Right ventricle myocardium superior (tissue), 1 donor: ENCODE measurements at places on chromosomes 6 and 20. TPM values are rescaled to one million over a fixed set of nuclear protein-coding genes. Genes with fewer than 3 reads are reported as not detected.

ADGB gene
- not detected for total RNA-seq

CLPSL2 gene
- not detected for total RNA-seq

MOG gene
- total RNA-seq = 10.3 TPM

MYL9 gene
- 1,602 TPM for total RNA-seq

CPXM1 gene
- total RNA-seq = 1.0 TPM

PIGT gene
- 113 TPM for total RNA-seq

BMP6 gene
- 2.6 TPM for total RNA-seq

CTAGE9 gene
- not detected for total RNA-seq

DNA sequence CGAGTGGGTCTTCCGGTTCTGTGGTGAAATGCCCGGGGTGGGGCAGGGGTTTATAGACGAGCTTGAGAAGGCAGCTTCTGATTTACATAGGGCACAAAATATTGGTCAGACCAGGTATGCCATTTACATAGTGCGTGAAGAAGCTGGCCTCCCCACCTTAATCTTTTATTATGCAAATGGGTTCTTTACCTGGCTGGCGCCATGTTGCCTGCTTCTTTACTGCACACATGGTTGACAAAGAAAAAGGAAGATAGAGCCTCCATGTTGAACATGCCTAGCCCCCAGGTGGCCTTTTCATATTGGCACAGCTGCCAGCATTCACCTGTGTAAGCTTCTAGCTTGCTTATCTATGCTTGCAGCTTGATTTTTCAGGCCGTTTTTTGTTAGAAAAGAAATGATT is 276.2 kb downstream of the PHACTR1 start:
- DNase-seq = no peak

DNA sequence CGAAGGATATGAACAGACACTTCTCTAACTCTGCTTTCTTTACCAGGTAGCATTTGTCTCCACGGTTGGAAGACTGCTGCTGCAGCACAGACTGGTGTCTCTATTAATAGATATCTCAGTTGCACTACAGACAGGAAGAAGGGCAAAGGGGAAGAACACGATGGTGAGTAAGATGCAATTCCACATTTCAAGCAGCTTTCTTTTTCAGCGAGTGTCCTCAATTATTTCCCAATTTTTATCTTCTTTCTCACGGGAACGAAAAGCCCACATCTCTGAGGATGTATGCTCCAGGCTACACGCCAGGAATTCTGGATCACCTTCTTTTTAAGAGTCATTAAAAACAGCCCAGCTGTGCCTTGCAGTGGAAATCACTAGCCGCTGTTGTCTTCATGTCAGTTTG is 311.6 kb upstream of the ECI2 start:
- DNase-seq = no peak

DNA sequence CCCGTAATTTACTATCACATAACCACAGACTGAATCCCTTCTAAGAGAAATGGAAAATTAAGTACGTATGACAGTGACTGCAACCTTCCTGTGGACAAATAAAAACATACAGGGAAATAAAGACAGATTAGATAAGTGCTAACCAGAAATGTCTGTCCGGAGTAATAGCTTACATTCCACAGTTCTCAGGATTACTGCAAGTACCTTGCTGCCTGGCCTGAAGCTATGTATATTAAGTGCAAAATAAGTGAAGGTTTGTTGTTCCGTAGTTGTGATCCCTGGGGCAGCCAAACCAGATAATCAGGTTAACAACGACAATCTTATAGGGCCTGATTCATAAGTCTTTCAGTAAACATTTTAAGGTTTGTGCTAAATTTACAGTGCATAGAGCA is 2.8 kb downstream of the NEDD9 start:
- no peak for DNase-seq

DNA sequence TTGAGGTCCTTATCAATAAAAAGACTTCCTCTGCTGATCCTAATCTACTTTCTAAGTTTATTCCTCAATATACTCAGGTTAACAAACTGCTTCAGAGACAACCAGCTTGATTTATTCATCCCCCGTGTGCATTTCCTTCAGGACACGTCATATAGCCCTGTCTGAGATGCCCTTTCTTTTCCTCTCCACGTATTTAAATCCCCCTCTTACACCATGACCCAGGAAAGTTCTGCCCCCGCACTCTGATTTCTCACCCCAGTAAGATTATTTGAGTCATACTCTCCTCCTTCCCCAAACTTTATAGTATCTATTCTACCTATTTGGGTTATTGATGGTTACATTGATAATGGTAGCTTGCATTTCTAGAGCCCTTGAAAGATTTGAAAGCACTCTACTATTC is 9.8 kb upstream of the CGA start:
- DNase-seq = no peak

DNA sequence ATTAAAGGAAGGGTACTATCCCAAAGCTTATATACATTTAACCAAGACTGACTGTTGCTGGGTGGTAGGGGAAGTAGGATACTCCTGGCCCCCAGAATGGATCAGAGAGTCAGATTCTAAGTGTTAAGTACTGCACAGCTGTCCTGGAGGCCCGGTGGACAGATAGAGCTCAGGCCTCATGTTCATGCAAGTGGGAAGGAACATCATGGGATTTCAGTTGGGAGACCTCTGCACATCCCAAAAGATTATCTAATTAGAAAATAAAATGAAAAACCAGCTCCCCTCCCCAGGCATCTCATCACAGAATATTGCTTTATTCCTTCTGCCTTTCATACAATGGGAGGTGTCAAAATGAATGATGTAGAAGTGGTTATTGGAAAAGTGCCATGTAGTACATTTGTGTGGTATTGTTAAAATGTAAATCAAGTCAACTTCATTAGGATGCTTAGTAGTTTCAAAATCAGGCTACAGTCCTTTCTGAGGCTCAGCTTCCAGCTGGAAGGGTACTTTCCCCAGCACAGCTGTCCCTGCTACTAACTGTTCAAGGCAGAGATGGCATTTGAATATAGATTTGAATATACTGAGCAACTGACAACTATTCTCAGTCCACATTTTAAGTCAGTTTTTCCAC is 82.9 kb downstream of the SLC35B3 start:
- DNase-seq = no peak

- DNase-seq = no peak
These were observed at the start of gene LTB for GRCh38 chr6:31582230-31582643. Gene LTB, minus strand, starts transcription at chr6:31582424. Its CDS starts 7 bp downstream, at chr6:31582417.

- DNase-seq = no peak
These were observed 54.7 kb upstream of the TRIM39 start for GRCh38 chr6:30272032-30272431.

DNA sequence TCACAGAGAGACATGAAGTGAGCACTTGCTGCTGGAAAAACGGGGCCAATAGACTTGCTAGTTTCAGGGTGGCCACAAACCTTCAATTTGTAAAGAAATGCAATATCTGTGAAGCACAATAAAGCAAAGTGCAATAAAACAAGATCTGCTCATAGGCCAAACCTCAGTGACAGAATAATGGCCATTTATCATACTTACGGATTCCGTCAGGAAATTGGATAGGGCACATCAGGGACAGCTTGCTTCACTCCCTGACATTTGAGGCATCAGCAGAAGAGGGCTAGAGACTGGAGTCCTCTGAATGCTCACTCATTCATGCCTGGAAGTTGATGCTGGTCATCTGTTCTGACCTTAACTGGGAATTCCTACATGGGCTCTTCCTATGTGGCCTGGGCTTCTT is 165.5 kb upstream of the OPRM1 start:
- DNase-seq = no peak

- no peak for DNase-seq
These were observed 55.3 kb downstream of the PFDN4 start for GRCh38 chr20:54263116-54263690.

- DNase-seq = no peak
These were observed 69.3 kb downstream of the CDS2 start for GRCh38 chr20:5196149-5196548.

DNA sequence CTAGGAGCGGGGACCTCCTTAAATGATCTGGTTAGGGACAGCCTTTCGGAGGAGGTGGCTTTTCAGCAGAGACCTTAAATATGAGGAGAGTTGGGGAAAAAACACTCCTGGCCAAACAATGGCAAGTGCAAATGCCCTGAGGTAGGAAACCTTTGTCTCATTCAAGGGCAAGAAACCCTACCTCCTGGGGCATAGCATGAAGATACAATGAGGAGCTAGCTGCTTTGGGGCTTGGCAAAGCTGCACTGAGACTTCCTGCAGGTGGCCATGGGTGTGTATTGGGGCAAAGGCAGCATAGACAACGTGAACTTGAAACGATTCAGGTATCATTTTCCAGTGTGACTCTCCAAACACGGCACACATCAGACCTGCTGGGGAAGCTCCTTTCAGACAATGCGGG is 30.7 kb downstream of the PMEPA1 start:
- no peak for DNase-seq

- DNase-seq = no peak
These were observed 65.7 kb downstream of the MRPL14 start for GRCh38 chr6:44061375-44062104.

GRCh38 chr6:37303891-37304503 is 46.1 kb upstream of the TMEM217 start:
- no peak for DNase-seq

DNA sequence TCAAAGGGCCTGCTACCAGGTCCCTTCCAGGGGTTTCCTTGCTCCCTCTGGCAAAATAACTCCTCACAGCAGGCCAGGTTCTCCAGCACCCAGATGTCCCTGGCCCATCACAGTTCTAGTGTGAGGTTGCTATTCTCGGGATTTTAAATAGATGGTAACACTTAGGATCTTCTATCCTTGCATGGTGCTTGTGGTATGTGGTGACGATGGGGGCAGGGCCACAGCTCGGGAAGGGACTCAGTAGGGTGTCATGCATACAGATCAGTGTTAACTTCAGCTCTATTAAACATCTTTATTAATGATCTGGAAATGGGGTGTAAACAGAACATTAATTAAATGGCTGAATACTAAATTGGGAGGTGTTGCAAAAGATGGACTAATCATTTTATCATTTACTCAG is 323.8 kb downstream of the QKI start:
- DNase-seq = no peak

DNA sequence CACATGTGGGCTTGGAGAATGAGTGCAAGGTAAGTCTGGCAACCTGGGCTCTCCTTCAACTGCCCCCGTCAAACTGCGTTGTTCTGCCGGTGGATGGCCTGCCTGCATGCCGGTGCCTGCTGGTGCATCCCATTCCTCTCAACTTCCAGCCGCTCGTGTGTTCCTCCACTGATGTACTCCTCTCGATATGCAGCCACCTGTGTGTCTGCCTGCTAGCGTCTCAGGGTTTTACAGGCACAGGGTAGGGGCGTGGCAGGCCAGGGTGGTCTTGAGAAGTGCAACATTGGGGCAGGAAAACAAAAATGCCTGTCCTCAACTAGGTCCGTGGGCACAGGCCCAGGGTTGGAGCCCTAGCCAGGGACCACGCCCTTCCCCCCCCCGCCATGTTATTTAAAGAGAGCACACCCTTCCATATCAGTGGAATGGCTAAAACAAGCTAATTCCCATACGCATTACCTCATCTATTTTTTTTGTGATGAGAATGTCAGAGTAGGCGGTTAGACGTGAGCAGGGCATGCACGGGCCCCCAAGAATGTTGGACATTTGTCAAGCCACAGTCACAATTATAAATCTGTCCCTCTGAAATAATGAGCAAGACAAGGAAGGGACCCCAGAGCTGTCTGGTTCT is 33.2 kb downstream of the SERPINB6 start:
- no peak for DNase-seq

DNA sequence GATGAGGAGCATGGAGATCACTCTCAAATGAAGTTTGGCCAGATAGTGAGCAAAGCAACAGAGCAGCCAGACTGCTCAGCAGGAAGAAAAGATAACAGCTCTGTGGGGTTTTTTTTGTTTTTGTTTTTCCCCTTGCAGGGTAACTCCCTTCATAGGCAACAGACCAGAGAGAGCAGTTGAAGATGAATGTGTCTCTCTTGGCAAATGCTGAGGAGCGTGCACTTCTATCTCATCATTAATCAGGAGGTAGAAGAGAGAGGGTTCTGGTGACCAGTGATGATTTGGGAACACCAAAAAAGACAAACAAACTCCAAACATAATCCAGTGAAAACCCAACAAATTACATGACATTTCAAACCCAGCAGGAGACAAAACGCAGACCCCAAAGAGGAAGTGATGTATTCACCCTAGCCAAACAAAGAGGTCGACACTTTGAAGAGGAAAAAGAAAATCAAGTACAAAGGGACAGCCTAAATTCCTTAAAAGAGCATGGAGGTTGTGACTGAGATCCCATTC is 66.2 kb upstream of the RREB1 start:
- DNase-seq = no peak

- DNase-seq = no peak
These were observed 15.1 kb upstream of the SYNJ2 start for GRCh38 chr6:157966589-157966977.

DNA sequence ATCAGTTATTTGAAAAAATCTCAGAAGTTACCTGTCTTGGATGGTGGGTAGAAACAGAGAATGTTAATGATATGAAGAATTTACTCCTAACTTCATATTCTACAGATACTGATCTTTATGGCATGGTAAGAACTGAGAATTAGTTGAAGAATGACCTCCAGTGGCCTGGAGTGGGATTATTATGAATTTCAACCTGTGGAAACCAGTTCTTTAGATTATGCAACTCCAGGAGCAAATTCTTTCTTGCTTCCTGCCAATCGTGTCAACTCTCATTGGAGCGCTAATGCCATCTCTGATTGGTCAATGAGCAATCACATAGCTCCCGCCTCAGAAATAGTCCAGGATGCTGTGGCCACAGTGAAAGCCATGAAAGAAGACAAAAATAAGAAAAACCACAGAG is 40.6 kb downstream of the LYRM2 start:
- no peak for DNase-seq

- DNase-seq = peak; percentile 21
These were observed 2.5 kb upstream of the NPBWR2 start for GRCh38 chr20:64109831-64110391.

DNA sequence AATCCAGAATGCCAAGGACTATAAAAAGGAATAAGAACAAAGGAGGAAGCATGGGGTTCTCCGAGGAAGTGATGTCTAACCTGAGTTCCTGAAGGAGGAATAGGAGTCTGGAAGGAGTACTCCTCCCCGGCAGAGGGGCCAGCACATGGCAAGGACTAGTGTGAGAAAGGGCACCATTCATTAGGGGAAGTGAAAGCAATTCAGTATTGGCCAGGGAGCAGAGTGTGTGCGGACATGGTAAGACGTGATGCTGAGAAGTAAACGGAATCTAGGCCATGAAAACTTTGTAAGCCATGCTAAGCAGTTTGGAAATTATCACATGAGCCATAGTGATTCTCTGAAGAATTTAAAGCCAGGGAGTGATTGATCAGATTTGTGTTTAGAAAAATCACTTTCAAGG is 218.9 kb upstream of the PRDM1 start:
- DNase-seq = no peak

DNA sequence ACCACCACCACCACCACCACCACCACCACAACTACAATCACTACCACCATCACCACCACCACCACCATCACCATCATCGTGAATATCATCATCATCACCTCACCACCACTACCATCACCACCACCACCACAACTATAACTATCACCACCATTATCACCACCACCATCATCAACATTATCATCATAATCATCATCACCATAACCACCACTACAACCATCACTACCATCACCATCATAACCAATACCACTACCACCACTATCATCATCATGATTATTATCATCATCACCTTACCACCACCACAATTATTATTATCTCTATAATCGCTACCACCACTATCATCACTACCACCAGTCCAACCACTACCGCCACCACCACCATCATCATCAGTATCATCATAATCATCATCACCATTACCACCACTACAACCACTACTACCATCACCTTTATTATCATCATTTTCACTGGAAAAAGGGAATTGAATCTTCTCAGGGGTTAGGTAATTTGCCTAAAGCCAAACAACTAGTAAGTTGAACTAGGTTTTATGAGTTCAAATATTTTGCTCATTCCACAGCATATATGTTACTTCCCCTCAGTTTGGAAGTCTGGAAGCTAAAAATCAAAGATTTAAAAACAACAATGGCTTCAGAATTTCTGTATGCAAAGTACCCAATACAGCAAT is 8.3 kb downstream of the RIPOR2 start:
- DNase-seq = no peak
